ENCODE measurements at places on chromosomes 13 and 19.

DNA sequence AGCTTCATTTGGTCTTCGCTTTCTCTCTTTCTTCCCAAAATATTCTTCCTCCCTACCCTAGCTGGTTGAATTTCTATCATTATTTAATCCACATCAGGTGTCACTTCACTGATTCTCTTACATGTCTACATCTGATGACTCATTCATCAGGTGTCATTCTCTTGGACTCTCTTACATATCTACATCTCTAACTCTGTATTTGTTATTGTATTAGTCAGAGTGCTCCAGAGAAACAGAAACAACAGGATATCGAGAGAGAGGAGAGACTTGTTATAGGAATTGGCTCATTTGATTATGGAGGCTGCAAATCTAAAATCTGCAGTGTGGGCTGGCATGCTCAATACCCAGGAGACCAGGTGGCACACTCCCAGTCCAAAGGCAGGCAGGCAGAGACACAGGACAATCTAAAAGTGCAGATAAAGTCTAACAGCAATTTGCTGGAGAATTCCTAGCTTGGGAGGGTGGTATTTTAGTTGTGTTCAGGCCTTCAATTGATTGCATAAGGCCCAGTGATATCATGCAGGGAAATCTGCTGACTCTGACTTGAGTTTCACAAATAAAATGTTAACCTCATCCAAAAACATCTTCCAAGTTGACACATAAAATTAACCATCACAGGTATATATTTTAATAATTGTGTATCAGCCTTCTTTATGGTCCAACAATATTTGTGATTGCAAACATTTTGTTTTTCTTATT, 541.4 kb upstream of the SLITRK5 start:
- no peak for DNase-seq

GRCh38 chr19:38057959-38058690, 151.1 kb downstream of the SIPA1L3 start:
- DNase-seq = no peak

DNA sequence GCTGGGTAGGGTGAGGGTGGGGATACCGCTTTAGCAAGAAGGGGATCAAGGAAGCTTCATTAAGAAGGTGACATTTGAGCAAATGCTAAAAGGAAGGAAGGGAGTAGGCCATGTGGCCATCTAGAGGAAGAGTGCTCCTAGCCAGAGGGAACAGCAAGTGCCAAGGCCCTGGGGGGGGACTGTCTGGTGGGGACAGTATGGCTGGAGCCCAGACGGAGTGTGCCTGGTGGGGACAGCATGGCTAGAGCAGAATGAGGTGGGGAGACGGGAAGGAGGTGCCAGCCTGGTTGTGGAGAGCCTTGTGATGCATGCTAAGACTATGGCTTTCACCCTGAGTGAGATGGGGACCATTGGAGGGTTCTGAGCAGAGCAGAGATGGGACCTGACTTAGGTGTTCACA, 2.1 kb upstream of the TGFB1 start:
- no peak for DNase-seq

GRCh38 chr19:9789066-9789465, 20.5 kb upstream of the ZNF846 start:
- DNase-seq = no peak

DNA sequence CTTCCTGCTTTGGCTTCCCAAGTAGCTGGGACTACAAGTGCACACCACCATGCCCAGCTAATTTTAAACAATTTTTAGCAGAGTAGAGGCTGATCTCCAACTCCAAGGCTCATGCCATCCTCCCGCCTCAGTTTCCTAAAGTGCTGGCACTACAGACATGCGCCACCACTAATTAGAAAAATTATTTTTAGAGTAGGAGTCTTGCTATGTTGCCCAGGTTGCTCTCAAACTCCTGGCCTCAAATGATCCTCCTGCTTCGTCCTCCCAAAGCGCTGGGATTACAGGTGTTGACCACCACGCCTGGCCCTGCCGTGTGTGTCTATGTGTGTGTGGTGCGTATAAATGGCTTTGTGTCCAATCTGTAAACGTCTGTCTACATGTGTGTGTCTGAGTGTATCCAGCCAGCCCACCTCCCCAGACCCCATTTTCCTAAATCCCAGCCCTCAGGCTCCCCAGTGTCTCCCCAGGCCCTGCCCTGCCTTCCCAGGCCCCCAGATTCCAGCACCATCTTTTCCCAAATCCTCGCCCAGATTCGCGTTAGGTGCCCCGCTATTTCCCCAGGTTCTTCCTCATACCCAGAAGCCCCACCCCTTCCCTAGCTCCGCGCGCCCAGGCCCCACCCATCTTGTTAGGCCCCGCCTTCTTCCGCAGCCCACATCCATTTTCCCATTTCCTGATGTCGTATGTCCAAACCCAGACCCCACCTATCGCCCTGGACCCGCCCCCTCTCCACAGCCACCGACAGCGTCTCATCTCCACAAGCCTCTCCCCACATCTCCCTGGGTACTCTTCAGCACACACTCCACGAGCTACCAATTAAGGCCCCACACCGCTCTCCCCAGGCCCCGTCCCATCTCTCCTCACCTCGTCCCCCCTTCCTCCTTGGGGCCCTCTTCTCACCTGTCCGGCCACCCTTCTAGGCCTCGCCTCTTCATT, 24.9 kb downstream of the SLC8A2 start:
- DNase-seq = no peak

DNA sequence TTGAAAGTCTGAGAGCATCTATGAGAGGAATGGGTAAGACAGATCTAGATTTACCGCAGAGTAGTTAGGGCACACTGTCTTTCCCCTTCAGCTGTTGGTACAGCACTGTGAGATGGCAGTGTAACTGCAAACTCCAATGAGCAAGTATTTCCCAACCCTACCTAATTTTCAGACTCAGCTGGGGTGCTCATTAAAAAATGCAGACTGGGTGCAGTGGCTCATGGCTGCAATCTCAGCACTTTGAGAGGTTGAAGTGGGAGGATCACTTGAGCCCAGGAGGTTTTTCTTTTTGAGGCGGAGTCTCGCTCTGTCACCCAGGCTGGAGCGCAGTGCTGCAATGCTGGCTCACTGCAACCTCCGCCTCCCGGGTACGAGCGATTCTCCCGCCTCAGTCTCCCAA, 12.6 kb downstream of the QPCTL start:
- DNase-seq = no peak

Data from CD4-positive, alpha-beta T cell (primary cell).